ENCODE measurements at places on chromosomes 1 and 21.

DNA sequence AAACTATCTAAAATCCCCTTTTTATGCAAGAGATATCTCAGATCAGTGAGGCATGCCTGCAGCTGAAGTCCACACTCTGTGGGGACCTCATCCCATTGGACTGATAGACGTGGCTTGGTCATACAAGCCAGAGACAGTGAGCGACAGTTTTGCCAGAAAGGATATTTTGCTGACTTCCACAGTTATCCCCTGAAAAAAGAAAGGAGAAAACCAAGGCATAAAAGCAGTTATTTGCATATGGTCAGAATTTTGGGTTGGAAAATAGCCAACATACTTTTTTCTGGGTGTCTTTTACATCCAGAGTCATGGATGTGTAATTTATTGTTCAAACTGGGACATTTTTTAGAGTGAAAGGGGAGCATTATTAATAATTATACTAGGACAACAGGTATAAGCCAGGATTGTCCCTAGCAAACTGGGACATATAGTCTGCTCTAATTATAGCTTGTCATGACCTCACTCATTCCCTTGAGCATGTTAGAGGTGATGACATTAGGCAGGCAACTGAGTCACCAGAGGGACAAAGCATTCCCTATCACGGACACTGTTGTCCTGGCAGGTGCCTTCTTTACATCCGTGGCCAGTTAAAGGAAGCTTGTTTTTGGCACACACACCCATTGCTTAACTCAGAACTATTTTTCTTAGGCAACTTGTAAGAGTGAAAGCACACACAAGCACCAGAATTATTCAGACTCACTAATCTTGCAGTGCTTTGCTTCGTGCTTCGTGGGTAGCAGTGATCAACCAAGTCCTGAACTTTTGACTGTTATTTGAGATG is 65.5 kb downstream of the PRRX1 start:
- no peak for DNase-seq

DNA sequence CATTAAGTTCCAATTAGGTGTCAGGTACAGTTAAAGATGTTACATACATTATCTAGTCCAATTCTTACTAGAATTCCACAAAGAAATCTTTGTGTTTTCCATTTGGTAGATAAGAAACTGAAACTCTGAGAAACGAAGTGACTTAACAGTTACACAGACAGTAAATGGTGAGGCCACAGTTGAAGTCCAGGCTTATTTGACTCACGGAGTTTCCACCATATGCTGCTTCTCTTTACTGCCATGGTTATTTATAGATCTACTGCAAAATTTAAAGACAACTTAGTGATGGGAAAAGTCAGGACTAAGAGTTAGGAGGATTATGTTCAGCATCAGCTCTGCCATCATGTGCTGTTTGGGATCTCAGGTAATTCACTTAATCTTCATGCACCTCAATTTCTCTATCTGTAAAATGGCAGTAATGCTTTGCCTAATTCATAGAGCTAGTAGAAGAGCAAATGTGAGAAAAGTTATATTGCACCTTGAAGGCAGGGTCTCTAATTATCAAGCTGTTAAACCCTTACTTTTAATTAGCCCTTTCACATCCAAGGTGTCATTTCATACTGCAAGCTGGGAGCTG is 26.2 kb upstream of the SAMSN1 start:
- DNase-seq = peak; percentile 16

DNA sequence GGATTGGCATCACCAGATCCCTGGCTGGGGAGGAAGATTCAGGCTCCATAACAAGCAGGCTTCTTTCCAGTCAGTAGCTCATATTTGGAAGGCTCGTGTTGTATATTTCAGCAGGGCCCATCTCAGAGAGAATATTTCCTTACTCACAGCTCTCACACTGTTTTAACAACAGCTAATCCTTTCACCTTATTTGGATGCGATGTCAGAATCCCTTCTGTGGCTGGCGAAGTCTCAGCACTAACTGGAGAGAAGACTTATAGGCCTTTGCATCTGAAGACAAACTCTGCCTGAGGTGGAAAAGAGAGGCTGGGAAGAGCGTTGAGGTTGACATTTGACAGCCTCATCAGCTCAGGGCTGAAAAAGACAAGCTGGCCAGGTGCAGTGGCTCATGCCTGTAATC is 47.2 kb upstream of the CAPZB start:
- no peak for DNase-seq

DNA sequence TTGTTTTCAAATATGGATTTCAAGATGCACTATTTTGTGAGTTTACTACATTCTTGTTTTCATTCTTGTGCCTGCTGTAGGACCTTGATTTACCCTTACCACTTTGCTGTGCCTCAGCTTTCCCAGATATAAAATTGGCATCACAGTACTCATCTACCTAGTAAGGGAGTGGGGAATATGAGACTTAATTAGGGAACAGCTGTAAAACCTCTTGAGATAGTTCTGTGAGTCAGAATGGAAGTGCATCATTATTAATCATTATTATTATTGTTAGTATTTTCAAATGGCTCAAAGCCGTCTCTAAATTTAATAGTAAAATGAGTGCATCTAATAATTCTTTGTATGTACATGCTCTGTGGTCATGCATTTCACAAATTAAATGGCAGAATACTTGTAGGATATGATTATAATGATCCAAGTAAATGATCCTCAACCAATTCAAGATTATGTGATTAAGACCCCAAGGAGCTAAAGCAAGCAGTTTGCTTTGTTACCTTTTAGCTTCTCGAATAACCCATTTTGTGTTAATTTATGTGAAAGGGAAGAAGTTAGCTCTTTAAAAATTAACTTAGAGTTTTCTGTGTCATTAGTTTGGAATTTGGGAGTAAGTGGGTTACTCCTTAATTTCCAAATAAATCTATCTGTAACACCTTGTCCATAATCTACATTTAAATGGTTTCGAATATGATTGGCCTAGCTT is 155.4 kb downstream of the NFIA start:
- no peak for DNase-seq

DNA sequence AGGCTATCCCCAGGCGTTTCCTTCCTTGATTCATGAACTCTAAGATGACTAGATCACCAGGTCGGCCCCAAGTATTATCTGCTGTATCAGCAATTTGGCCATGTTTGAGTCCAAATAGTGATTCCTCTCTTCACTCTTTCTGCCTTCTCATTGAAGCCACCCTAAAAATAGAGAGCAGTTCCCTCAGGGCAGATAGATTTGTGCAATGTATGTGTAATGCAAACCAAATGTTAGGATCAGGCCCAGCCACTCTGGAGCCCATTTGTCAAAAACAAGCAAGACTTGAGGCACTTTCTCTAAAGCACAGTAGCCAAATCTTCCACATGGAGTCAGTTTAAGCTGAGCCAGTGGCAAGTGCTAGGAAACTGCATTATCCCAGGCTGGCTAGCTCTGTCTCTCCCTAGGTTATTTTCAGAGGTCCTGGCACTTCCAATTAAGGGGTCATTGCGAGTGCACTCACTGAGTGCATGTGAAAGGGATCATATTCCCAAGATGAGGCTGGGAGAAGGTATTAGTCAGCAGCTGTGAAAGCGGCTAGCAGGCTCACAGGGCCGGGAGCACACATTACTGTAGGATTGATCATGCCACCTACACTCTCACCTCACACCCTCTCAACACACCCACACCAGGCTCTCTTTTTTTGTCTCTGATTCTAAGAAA is 97.9 kb upstream of the RAB3GAP2 start:
- peak; percentile 90 for DNase-seq

DNA sequence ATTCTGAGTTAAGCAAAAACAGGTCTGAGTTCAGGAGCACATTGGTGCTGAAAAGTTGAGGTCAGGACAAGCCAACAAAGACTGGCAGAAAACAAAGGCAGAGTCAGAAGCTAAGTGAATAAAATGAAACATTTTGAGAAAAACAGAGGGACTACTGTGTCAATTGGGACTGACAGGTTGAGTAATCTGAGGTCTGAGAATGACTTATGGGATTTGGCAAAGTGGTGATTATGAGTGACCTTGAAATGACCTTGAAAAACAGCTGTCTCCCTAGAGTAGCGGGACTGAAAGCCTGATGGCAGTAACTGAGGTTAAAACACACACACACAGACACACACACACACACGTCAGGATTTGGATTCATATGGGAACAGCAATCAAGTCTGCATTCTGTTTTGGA is 8.8 kb upstream of the COG2 start:
- peak; percentile 35 for DNase-seq

- DNase-seq = no peak
These were observed 15.6 kb downstream of the NIBAN1 start for GRCh38 chr1:184958554-184959353.

DNA sequence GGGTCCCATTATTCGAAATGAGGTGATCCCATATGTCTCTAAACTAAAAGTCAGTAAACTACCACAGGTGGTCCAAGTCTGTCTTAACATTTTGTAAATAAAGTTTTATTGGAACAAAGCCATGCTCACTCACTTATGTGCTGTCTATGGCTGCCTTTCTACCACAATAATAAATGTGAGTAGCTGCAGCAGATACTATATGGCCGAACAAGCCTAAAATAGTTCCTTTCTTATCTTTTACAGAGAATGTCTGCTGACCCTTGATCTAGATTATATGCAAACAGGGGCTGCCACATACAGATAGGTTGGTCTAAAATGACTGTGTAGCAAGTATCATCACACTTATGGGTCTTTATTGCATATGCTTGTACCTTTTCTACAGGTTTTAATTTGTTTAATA is 140.0 kb downstream of the VAV3 start:
- DNase-seq = no peak

All from WERI-Rb-1 (cell line).